ENCODE measurements at places on chromosomes 4 and X. TPM values are rescaled to one million over a fixed set of nuclear protein-coding genes. Genes with fewer than 3 reads are reported as not detected.

SUPT20HL1 gene
- total RNA-seq, result not detected

TCEAL6 gene
- not detected for total RNA-seq

CPE gene
- not detected for total RNA-seq

TTC29 gene
- total RNA-seq, result not detected

DNA sequence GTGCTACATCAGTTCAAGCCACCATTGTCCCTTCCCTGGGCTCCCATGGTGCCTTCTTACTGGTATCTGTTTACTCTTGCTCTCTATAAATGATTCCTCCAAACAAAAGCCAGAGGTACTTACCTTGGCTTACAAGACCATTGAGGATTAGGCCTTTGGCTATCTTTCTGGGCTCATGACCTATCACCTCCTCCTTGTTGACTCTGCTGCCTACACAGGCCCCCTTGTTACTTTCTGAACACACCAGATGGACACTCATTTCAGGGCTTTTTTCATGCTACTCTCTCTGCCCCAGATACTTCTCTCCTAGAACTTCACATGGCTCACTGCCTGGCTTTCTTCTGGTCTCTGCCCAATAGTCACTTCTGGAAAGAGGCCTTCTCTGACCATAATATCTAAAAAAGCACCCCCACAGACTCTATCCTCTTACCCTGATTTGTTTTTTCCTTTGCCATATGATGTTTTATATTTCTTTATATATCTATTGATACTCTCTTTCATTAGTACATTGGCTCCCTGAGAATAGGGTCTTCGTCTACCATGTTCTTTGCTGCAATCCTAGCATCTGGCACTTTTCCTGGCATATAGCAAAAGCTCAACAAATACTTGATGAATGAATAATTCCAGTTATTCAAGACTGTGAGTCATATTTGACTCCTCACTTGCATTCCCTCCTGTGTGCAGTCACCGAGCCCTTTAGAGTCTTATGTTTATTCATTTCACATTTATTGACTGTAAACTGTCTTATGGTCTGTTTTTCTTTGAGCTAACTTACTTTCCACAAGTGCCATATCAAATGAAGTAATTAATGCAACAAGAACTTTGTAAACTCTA is 27.1 kb upstream of the TAPT1 start:
- no peak for DNase-seq

DNA sequence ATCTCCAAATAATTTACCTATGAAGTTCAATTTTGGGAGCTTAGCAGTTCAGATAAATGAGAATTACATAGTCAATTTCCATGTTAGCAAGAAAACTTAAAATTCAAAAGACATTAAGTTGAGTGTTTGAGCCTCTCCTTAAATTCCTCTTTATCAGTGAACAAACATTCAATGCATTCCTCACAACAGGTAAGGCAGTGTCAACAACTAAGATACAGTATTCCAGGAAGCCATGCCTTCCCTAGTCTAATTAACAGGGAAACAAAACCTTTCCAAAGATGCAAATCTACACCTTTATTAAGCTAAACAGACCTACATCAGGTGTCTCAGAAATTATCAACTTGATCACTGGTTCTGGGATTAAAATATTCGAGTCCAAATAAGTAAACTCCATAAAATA is 3.7 kb downstream of the SH3RF1 start:
- DNase-seq, result no peak

GRCh38 chr4:168882650-168883233 is 127.3 kb downstream of the CBR4 start:
- DNase-seq, result no peak

GRCh38 chr4:55079451-55080173 is 45.8 kb downstream of the KDR start:
- DNase-seq, result no peak

GRCh38 chr4:16914208-16914607 is 15.8 kb upstream of the LDB2 start:
- no peak for DNase-seq

GRCh38 chr4:154491341-154492271 is at the start of gene DCHS2:
TSS of gene DCHS2 (minus strand) at chr4:154491799. CDS start at chr4:154491355, 444 bp downstream.
- peak; percentile 53 for DNase-seq

GRCh38 chr4:102657206-102657605 is 103.6 kb downstream of the MANBA start:
- DNase-seq, result no peak
